GM04503 (cell line): ENCODE measurements at places on chromosomes 12 and 14.

GRCh38 chr12:122955156-122955555 is 11.1 kb downstream of the ABCB9 start:
- DNase-seq: no peak

DNA sequence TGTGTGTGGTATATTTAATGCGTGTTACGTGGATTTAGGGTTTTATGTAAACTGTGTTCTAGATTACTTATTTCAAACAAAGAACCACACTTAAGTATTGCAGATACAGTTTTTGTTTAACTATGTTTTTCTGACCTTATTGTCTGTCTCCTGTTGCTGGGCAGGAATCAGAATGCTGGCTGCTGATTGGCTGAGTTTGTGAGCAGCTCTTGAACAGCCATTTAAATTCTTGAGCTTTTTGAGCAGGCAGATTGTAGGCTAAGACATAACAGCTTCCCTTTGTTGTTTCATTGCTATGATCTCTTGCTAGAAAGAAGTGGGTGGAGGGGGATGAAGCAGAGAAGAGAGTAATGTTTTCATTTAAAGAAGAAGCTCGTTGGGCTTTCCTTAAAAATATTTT is 52.2 kb downstream of the ATF7IP start:
- DNase-seq: peak; percentile 62

- DNase-seq: peak; percentile 73
Measured at GRCh38 chr12:113325916-113326315, 9.0 kb downstream of the SLC8B1 start.

DNA sequence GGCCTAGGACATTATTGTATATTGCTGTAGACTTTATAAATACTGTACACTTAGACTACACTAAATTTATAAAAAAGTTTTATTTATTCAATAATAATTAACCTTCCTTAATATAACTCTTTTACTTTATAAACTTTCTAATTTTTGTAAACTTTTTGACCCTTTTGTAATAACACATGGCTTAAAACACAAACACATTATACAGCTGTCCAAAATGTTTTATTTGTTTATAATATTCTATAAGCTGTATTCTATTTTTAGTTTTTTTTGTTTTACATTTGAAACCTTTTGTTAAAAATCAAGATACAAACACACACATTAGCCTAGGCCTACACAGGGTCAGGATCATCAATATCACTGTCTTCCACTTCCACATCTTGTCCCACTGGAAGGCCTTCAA is 190.0 kb downstream of the BMP4 start:
- DNase-seq: no peak

DNA sequence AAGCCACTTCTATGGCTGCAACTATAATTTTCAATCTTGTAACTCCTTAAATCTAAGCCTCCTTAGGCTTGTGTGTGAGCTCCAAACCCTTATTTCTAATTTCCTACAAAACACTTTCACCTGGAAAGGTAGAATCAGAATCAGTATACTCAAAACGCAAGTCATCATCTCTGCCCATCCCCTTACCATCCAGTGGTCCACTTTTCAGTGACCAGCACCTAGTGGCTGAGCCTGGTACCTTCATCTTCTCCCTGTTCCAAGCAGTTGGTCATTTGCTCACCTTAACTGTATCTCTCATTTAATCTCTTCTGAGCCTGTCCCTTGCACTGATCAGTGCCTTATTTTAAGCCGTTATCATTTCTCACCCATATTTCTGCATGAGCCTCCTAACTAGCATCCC is 107.9 kb downstream of the PPM1H start:
- no peak for DNase-seq

DNA sequence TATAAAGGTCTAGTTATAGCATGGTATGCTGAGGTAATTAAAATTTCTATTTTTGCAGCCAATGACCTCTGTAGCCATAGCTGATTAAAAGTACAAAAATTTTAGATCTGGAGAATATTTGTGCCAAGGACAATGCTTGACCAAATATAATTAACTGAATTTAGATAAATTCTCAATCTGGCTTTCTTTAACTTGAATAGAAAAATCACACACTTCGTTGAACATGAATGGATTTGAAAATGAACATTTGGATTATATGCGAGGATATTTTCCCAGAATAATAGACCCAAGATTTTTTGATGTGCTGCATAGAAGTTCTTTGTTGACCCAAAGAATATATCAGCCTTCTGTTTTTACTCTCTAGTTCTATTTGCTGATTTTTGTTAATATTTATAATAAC is 38.4 kb upstream of the G2E3 start:
- DNase-seq: no peak

- DNase-seq: no peak
Measured at GRCh38 chr14:105165761-105166485, 2.7 kb downstream of the JAG2 start.

DNA sequence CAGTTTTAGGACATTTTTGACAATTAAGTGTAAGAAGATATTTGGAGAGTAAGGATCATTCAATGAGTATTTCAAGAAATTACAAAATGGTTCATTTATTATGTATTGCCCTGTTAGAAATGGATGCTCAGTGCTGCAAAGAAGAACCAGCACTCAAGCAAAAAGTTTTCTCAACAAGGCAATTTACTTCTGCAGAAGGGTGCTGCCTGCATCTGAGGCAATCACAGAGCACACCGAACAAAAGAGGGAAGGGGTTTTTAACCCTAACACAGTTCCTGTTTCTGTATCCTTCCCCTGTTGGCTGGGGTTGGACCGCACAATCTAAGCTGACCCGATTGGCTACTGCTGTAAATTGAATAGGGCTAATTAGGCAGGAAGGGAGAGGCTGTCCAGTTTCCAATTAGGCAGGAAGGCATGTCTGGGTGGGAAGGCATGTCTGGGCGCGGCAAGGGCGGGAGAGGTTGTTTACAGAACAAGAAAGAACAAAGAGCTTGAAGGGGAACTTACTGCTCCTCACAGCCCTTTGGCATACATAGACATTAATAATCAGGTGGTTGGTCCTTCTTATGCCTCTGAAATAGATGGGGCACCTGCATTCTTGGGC is 41.4 kb downstream of the SPTSSA start:
- no peak for DNase-seq

- DNase-seq: no peak
Measured at GRCh38 chr12:116187151-116187511, 90.4 kb downstream of the MED13L start.

- no peak for DNase-seq
Measured at GRCh38 chr12:30822385-30823155, 67.8 kb upstream of the CAPRIN2 start.

- no peak for DNase-seq
Measured at GRCh38 chr14:99944241-99944651, 121.0 kb upstream of the EVL start.

DNA sequence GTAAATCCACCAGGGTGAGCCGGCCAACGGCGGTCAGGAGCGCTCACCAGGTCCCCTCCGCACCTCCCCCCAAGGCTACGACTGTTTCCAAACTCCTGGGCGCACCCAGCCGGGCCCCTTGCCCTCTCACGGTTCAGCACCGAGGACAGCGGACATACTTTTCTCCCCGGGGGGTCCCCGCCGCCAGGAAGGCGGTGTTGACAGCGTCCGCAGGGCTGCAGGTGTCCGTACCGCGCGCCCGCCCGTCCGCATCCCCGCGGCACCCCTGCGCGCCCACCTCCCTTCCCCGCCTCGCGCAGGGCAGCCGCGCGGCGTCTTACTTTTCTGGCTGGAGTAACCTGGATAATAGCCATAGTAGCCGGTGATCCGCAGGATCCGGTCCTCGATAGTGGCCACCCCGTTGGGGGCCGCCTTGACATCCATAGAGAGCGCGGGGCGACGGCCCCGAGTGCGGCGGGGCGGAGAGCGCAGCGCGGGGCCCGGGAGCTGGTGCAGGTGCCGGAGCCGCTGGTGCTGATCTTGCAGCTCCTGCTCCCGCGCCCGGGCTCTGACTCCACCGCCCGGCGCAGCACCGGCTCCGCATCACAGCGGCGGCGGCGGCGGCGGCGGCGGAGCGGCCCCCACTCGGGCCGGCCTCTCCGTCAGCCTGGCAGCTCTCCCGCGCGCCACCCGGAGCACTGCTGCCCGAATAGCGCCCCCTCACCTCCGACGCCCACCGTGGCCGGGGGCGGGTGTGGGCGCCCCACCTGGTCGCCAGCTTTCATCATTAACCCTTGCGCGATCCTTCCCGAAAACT is at the start of gene SLC35F4:
Gene SLC35F4, minus strand, starts transcription at position 690 of the 796 bp plus-strand sequence.
- no peak for DNase-seq

DNA sequence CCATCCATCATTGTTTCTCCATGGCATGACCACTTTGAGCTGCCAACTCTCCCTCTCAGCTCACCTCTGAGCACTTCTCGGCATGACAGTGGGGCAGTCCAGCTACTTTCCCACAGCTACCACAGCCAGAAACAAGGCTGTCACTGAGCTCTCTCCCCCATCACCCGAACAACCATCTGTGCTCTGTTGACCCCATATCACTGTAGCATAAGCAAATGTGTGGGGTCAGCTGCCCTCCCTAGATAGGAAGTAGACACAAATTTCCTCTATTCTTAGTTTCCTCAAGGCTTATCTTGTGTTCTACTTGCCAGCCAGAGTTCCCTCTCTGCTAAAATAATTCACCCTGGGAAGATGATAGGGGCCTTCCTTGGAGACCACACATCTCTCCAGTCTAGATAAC is 82.6 kb upstream of the FUT8 start:
- DNase-seq: no peak

- no peak for DNase-seq
Measured at GRCh38 chr14:76876076-76876475, 49.9 kb downstream of the LRRC74A start.

GRCh38 chr14:55913324-55914025 is 204.7 kb upstream of the PELI2 start:
- no peak for DNase-seq

GRCh38 chr12:15808250-15808649 is 19.1 kb upstream of the EPS8 start:
- no peak for DNase-seq

GRCh38 chr12:80205960-80206359 is 106.6 kb downstream of the OTOGL start:
- DNase-seq: no peak

- no peak for DNase-seq
Measured at GRCh38 chr12:9813821-9814798, 13.2 kb upstream of the KLRF1 start.

GRCh38 chr12:92140896-92141536 is 4.6 kb downstream of the BTG1 start:
- DNase-seq: no peak

DNA sequence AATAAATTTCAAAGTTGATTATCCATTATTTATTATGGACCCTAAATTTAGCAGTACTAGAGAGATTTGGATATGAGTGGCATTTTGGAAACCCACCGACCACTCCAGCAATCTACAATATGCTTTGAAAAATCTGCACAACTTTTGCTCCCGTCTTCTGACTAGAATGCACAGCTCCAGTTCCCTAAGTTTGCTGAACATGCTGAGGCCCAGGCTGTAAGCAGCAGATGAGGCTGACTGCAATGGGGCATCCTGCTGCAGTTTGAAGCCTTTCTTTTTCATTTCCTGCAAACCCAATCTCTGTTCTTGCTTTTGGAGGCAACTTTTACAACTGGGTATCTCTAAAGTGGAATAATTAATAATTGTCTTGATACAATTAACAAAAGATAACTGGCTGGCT is 405.8 kb downstream of the ATP23 start:
- DNase-seq: no peak

DNA sequence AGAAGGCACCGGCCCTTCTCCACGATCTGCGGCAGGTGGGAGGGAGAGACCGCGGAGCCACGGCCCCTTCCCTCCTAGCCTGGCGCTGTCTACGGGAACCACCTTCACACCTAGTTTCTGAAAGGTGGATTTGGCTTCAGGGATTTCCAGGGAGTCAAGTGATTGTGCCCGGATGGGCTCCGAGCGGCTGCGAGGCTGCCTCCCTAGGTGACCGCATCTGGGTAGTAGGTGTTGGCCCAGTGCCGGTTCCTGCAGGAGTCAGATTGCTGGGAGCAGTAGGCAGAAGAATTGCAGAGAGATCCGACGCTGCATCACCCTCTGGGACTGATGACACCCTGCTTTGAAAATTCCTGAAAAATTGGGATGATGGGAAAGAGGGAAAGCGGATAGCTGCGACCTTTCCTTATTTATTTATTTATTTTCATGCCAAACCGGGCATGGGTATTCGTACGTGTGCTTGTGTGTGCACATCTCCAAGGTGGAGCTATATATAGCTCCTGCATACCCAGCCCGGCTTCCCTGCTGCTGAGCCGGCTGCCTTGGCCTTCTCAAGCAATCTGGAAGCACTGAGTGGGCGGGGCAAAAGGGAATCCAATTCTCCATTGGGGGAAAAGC is 1.1 kb downstream of the CNTN1 start:
- DNase-seq: no peak

DNA sequence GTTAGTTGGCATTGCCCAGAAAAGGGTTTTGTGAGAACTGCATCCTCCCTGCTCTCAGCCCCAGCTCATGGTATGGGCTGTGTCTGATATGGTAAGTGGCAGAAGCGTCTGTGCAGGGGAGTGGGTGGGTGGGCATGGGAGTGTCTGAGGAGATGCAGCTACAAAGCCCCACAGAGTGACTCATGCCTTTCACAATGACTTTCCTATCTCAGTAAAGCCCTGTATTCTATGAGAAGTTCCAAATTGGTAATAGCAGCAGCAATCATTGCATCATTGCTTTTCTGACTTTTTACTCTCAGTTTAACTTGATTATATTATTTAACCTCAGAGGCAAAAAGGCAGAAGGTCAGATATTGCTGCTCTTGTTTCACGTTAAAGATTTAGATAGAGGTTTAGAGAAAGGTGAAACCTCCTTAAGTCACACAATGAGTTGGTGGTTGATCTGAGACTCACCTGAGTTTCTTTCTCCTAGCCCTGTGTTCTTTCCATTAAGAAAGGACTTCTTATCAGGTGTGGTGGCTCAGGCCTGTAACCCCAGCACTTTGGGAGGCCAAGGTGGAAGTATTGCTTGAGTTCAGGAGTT is 171.7 kb downstream of the SLC5A8 start:
- DNase-seq: no peak

- no peak for DNase-seq
Measured at GRCh38 chr14:86933460-86933859, 1059.5 kb downstream of the GALC start.

GRCh38 chr12:116924558-116925453 is 14.1 kb downstream of the FBXW8 start:
- peak; percentile 20 for DNase-seq

- DNase-seq: no peak
Measured at GRCh38 chr12:10189653-10190052, 10.8 kb downstream of the TMEM52B start.

DNA sequence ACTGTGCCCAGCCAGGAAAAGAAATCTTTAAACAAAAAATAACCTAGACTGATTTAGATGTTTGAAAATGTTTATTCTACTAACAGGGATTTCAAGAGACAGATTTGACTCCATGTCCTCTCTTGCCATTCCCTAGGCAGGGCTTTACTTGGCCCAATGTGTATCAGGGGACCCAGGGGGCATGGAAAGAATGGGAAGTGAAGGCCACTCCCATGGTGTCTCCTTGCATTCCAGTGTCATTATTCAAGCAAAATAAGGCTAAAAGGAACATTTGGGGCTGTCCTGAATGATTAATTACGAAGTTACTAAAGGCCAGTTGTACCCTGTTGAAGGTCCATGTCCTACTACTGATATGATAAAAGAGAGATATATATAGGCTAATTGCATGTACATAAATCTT is 151.9 kb upstream of the ATF7IP start:
- no peak for DNase-seq

- DNase-seq: no peak
Measured at GRCh38 chr14:59588101-59588500, 11.5 kb upstream of the CCDC175 start.
